ENCODE measurements at places on chromosomes 2 and 18.

GRCh38 chr18:2932247-2933181, 80.4 kb downstream of the LPIN2 start:
- DNase-seq, result no peak

GRCh38 chr2:178933493-178933892, 116.4 kb downstream of the CCDC141 start:
- no peak for DNase-seq

GRCh38 chr2:45993476-45993991, 303.7 kb upstream of the EPAS1 start:
- peak; percentile 47 for DNase-seq

DNA sequence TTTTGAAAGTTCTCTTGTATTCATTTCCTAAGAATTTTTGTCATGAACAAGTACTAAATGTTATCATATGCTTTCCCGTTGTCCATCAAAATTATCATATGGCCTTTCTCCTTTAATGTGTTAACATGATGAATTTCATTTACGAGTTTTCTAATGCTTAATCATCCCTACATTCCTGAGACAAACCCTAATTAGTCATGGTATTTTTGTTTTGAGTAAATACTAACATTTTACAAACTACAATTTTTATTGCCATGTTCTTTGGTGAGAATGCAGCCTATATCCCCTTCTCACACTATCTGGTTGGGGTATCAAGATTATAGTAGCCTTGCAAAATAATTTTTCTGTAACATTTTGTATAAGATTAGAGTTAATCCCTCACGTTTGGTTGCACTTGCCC, 14.5 kb downstream of the SMAD2 start:
- no peak for DNase-seq

GRCh38 chr2:147006736-147007141, 838.1 kb upstream of the ACVR2A start:
- DNase-seq, result no peak

GRCh38 chr2:218859556-218859987, at the start of gene WNT6:
TSS of gene WNT6 (plus strand) at chr2:218859805. CDS start at chr2:218860038, 233 bp downstream.
- DNase-seq, result peak; percentile 56

DNA sequence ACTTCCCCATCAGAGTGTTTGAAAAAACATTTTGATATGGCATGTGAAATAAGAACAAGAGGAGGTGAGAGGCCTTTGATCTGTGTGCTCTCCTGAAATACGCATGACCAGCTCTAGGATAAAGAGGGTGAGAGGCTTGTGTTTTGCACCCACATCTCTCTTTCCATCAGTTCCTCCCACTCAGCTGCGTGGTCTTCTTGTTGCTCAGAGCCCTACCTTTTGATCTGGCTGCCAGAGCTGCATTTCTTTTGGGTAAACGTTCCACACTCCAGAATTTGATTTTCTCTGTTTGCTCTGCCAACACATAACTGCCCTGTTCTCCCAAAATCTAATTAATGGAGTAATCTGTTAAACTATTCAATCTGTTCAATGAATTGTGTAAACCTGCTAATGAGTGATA, 72.0 kb upstream of the FN1 start:
- DNase-seq, result no peak
